ENCODE measurements at places on chromosomes 4 and X. TPM values are rescaled to one million over a fixed set of nuclear protein-coding genes. Genes with fewer than 3 reads are reported as not detected.

The GJB1 gene
- not detected for total RNA-seq

- peak overlapping the region; percentile 60 for H3K27ac ChIP-seq
- H3K4me1 ChIP-seq, result peaks cover 28% of the 10 kb centered on the region
Observed at GRCh38 chr4:138910914-138911336, 104.7 kb upstream of the NOCT start.

- no peaks in the 10 kb centered on the region for H3K36me3 ChIP-seq
- H3K4me3 ChIP-seq, result no peak overlapping the region
- H3K4me1 ChIP-seq, result no peaks in the 10 kb centered on the region
- H3K27me3 ChIP-seq, result no peaks in the 10 kb centered on the region
- DNase-seq, result no peak
- H3K27ac ChIP-seq, result no peak overlapping the region
Observed at GRCh38 chr4:98394134-98394533, 132.9 kb downstream of the RAP1GDS1 start.

DNA sequence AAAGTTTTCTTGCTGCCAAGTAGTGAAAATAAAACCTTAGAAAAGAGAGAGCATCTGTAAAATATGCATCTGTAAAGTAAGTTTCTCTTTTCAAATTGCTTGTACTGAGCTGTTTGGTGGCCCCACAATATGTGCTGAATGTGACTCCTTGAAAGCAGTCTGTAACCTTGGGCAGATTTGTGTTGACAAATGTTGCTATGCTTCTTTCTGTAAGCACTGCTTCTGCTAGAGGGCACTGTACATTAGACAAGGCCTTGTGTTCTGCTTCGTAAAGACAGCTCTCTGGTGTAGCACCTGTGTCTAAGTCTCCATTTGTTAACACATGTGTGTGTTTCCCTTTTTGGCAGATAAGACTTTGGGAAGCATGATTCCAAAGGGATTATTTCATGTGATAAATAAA is 56.6 kb upstream of the NRK start:
- no peaks in the 10 kb centered on the region for H3K36me3 ChIP-seq
- no peak overlapping the region for H3K27ac ChIP-seq
- no peaks in the 10 kb centered on the region for H3K27me3 ChIP-seq
- no peak for DNase-seq
- no peak overlapping the region for H3K4me3 ChIP-seq

- no peak overlapping the region for H3K4me3 ChIP-seq
- H3K27ac ChIP-seq, result no peak overlapping the region
- H3K36me3 ChIP-seq, result no peaks in the 10 kb centered on the region
Observed at GRCh38 chr4:40980318-40980883, 230.6 kb downstream of the NSUN7 start.

DNA sequence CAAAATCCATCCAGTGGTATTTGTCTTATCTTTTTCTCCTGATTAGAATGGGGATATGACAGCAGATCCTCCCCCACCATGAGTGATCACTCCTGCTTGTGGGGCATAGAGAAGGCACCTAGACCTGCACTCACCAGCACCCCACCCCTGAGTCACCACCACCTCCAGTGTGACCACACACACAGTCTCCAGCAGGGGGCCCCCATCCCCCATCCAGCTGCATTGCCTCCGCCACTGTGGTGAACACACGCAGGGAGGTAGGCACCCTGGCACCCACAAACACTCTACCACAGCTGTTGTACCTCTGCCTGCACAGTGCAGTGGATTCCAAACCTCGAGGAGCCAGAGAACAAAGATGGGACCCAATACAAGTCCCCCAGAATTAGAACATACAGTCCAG is 9.0 kb upstream of the MAGEA8 start:
- DNase-seq, result no peak
- no peak overlapping the region for H3K27ac ChIP-seq
- H3K4me1 ChIP-seq, result no peaks in the 10 kb centered on the region
- H3K36me3 ChIP-seq, result no peaks in the 10 kb centered on the region

The RNF175 gene
- total RNA-seq, result not detected

The PCDH7 gene
- total RNA-seq, result 205 TPM

GRCh38 chr4:85967872-85968271 is 392.0 kb downstream of the MAPK10 start:
- H3K4me3 ChIP-seq, result no peak overlapping the region
- H3K27ac ChIP-seq, result no peak overlapping the region
- no peak for DNase-seq
- H3K4me1 ChIP-seq, result peaks cover 23% of the 10 kb centered on the region
- H3K27me3 ChIP-seq, result no peaks in the 10 kb centered on the region

The CDX4 gene
- total RNA-seq, result not detected

- H3K36me3 ChIP-seq, result peaks cover 18% of the 10 kb centered on the region
- H3K4me1 ChIP-seq, result peaks cover 16% of the 10 kb centered on the region
Observed at GRCh38 chr4:84932462-84932861, 34.0 kb downstream of the WDFY3 start.

GRCh38 chrX:9781941-9782340 is 4.3 kb upstream of the SHROOM2 start:
- peaks cover 4% of the 10 kb centered on the region for H3K4me1 ChIP-seq
- no peak overlapping the region for H3K27ac ChIP-seq
- H3K4me3 ChIP-seq, result no peak overlapping the region
- no peak for DNase-seq
- H3K36me3 ChIP-seq, result no peaks in the 10 kb centered on the region
- peaks cover 4% of the 10 kb centered on the region for H3K27me3 ChIP-seq

The FANCB gene
- 4.4 TPM for total RNA-seq

The SPANXB1 gene
- total RNA-seq, result not detected

The MGAT4D gene
- not detected for total RNA-seq

DNA sequence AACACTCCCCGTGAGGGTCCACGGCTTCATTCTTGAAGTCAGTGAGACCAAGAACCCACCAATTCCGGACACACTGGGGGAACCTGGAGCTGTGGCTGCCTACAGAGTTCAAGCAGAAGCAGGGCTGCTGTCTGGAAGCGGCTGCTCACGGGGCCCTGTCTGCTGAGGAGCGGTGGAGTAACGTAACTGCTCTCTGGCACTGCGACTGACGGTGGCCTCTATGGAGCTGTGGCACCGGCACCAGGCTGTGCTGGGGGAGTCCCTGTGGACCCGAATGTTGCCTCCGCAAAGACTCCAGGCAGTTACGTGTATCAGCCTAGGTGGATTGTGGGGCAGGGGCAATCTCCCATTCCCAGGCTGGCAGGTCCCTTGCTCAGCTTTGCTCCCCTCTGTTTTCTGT is 703.3 kb upstream of the FRG1 start:
- no peak overlapping the region for H3K27ac ChIP-seq
- DNase-seq, result no peak
- no peak overlapping the region for H3K4me3 ChIP-seq
- H3K27me3 ChIP-seq, result no peaks in the 10 kb centered on the region

- H3K36me3 ChIP-seq, result no peaks in the 10 kb centered on the region
- DNase-seq, result no peak
- no peak overlapping the region for H3K4me3 ChIP-seq
- no peak overlapping the region for H3K27ac ChIP-seq
- H3K4me1 ChIP-seq, result peaks cover 14% of the 10 kb centered on the region
Observed at GRCh38 chr4:75634281-75634680, 4.0 kb upstream of the CDKL2 start.

- H3K27me3 ChIP-seq, result no peaks in the 10 kb centered on the region
- no peaks in the 10 kb centered on the region for H3K4me1 ChIP-seq
- H3K27ac ChIP-seq, result peak overlapping the region; percentile 24
- no peak for DNase-seq
- H3K4me3 ChIP-seq, result no peak overlapping the region
Observed at GRCh38 chr4:153651116-153651515, 33.0 kb upstream of the TLR2 start.

The CHRDL1 gene
- total RNA-seq, result 113 TPM

The SLC39A8 gene
- 3.2 TPM for total RNA-seq

The CT55 gene
- not detected for total RNA-seq

- H3K4me1 ChIP-seq, result no peaks in the 10 kb centered on the region
- H3K27me3 ChIP-seq, result no peaks in the 10 kb centered on the region
- no peaks in the 10 kb centered on the region for H3K36me3 ChIP-seq
- peak; percentile 33 for DNase-seq
- no peak overlapping the region for H3K27ac ChIP-seq
- H3K4me3 ChIP-seq, result no peak overlapping the region
Observed at GRCh38 chr4:6529021-6529420, 46.0 kb upstream of the MAN2B2 start.

The KIAA1210 gene
- not detected for total RNA-seq

GRCh38 chrX:114162068-114162735 is 421.7 kb upstream of the HTR2C start:
- H3K36me3 ChIP-seq, result no peaks in the 10 kb centered on the region
- H3K4me3 ChIP-seq, result no peak overlapping the region
- H3K27ac ChIP-seq, result no peak overlapping the region
- H3K4me1 ChIP-seq, result no peaks in the 10 kb centered on the region
- no peaks in the 10 kb centered on the region for H3K27me3 ChIP-seq
- DNase-seq, result no peak

The GYPA gene
- not detected for total RNA-seq

DNA sequence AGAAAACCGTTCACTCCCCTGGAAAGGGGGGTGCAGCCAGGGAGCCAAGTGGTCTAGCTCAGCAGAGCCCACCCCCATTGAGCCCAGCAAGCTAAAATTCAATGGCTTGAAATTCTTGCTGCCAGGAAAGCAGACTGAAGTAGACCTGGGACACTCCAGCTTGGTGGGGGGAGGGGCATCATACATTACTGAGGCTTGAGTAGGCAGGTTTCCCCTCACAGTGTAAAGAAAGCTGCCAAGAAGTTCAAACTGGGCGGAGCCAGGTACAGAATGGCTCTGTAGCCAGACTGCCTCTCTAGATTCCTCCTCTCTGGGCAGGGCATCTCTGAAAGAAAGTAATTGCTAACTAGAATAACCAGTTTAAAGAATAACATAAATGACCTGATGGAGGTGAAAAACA is 372.3 kb upstream of the F9 start:
- H3K27me3 ChIP-seq, result no peaks in the 10 kb centered on the region
- DNase-seq, result no peak
- no peaks in the 10 kb centered on the region for H3K36me3 ChIP-seq
- no peak overlapping the region for H3K27ac ChIP-seq
- no peak overlapping the region for H3K4me3 ChIP-seq

The ANXA3 gene
- total RNA-seq, result 17.8 TPM

DNA sequence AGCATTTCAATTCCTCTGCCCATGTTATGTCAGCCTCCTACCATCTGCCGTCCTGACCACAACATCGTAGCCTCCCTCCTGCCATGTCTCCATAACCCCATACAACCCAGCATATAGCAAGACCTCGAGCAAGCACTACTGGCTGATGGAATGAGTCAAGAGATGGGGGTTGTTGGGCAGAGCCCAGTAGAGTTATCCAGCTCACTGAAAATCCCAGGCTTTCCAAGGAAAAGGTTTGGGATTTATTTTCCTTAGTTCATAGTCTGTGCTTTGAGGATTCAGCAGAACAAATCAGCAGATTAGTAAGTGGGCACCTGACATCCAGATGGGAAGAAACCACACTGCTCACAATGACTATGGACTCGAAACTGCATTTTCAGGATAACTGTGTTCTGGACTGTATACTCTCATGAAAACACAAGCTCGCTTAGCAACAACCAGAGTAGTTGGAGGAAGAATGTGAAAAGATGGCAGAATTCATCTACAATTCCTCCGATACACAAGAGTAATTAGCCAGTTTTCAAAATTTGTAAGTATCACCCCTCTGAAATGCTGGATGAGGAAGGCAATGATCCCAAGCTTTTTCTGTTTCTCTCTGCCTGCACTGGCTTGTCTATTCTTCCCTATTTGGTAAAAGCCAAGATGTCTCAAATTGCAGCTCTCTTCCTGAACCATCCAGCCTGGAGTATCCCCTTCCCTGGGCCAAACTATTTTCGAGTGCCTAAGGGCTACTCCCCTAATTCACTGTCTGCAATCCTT is 186.2 kb upstream of the TBL1X start:
- no peaks in the 10 kb centered on the region for H3K27me3 ChIP-seq
- H3K36me3 ChIP-seq, result no peaks in the 10 kb centered on the region
- no peak for DNase-seq
- H3K4me3 ChIP-seq, result no peak overlapping the region

The NPY1R gene
- total RNA-seq, result 2.8 TPM

DNA sequence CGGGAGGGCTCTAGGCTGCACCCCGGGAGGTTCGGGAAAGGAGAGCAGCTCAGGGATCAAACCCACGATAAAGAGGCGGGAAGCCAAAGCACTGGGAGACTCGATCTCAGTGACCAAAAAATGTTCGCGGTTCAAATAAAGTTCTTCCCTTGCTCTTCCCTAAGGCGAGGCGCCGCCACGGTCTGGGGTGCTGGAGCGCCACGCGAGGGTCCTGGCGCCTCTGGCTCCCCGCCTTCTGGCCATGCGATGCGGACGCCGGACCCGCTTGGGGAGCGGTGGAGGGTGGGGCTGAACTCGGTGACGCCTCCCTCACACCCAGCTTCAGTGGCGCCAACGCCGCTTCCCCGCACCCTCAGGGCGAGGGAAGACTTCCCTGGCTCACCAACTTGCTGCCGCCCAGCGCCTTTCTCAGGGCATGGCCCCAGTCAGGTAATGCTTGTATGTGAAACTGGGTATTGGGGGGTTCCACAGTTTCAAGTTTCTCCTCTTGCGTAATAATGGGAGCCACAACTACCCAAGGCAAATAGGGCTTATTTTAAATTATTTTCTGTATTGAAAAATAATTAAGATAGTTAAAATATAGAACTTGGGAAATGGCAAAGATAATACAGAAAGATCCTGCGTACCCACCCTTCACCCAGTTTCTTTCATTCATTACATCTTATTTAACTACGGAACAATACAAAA is at the start of gene QRFPR:
Gene QRFPR (minus strand): TSS at position 243 of the 687 bp plus-strand sequence. CDS start 371 bp downstream, outside the sequence.
- H3K27ac ChIP-seq, result no peak within 1 kb of the TSS
- no peak for DNase-seq
- H3K4me1 ChIP-seq, result peaks cover 11% of the 10 kb centered on the region
- H3K36me3 ChIP-seq, result no peaks in the 10 kb centered on the region

The CSAG3 gene
- not detected for total RNA-seq

DNA sequence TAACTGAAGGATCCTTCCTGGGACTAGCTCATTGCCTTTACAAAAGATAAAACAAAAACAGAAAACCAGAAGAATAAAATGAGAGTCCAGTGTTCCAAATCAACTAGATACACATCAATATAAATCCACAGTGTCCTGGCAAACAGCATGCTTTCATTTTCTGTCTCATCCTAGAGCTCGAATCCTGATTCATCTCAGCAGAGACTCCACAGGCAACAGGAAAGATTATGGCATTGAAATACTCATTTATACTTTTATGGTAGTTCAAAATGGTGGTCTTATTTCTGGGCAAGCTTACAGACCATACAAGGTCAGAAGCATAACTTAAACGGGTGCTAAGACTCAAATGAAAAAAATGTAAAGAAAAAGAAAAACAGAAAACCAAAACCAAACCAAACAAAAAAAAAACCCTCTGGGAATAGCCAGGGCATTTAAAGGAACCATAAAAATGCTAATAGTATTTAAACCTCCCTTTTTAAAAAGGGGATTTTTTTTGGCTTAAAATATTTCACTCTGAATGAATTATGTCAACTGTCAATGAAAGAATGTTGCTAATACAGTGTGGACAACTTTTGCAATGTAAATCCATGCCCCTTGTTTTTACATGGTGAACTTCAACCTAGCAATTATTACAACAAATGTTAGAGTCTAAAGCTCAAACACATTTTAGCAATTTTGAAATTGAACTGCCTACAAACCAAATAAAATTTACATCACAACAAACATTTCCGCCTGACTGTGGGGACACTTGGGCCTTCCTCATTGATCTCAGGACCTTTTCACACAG is 57.9 kb downstream of the GPR101 start:
- no peaks in the 10 kb centered on the region for H3K27me3 ChIP-seq
- H3K4me1 ChIP-seq, result no peaks in the 10 kb centered on the region
- H3K36me3 ChIP-seq, result no peaks in the 10 kb centered on the region
- no peak for DNase-seq

GRCh38 chrX:100994352-100995281 is 25.1 kb downstream of the ARL13A start:
- no peaks in the 10 kb centered on the region for H3K27me3 ChIP-seq
- no peaks in the 10 kb centered on the region for H3K36me3 ChIP-seq
- H3K4me3 ChIP-seq, result no peak overlapping the region
- H3K27ac ChIP-seq, result no peak overlapping the region
- DNase-seq, result no peak

The SSX2 gene
- not detected for total RNA-seq

The CYLC1 gene
- total RNA-seq, result not detected

The SOD3 gene
- 45.3 TPM for total RNA-seq

The VEGFD gene
- 0.99 TPM for total RNA-seq
